ENCODE measurements at places on chromosomes 12 and 14.

DNA sequence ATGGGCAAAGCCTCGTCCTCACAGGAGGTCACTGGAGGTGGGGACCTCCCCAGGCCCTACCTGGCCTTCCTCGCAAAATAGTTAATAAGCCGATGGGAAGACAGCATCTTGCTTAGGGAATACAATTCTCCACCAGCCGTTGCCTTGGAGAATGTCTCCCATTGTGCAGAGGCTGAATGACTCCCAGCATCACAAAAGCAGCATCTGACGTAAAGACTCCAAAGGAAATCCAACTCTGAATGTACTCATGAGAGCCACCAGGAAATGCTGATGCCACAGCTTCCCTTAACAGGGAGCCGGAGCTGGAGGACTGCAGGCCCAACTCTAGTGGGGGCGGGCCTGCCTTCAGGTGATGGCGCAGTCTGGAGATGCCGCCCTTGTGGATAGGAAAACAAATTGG, 15.5 kb downstream of the CCDC63 start:
- no peak for DNase-seq

GRCh38 chr14:75229661-75230139, 48.9 kb upstream of the FOS start:
- no peak for DNase-seq

DNA sequence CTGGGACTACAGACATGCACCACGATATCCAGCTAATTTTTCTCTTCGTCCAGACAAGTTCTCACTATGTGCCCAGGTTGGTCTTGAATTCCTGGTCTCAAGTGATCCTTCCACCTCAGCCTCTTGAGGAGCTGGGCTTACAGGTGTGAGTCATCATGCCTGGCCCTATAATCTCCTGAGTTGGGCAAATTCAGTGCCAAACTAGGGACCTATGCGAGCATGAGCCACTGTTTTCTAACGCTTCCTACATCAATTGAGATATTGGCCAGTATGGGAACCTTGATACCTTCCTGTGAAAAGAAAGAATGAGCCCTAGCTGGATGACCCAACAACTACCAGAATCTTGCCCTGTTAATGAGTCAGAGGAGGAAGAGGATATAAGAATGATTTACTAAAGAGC, 585.2 kb downstream of the C12orf50 start:
- DNase-seq, result no peak

DNA sequence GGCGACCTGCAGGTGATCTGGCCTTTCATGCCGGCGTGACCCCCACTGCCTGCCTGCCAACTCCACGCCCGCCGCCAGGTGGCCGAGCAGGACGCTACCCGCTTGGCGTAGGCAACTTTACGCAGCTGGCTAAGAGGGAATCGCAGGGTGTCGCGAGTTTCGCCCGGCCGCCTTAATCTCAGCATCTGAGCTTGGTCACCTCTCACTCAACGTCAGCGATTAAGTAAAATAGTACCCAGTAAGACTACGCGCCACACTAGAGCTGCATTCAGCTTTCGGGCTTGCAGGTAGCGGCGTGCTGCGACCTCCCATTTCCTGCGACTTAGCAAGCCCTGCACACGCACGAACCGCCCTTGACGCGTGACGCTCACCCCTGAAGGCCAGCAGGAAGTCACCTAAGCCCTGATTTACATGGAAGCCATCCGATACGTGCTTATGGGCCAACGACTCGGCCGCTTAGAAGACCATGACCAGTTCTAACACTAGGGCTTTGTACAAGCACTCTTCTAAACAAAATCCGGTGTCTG, 33.2 kb downstream of the WBP11 start:
- peak; percentile 74 for DNase-seq

DNA sequence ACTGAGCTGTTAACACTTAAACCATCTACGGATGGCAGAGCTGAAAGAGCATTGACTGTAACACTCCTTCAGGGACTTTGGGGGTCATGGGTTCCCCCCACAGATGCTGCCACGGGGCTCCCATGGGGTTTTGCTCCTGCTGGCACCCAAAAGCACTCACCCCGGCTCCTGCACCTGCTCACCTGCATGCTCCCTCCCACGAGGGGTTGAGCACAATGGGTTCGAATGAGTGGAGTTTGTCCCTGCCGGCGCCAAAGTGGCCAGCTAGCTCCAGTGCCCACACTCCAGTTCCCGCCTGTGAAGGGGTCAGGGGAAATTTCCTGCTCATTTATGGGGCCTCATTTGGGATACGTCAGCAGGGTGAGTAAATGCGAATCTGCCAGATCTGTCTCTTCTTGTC, 40.7 kb downstream of the TNFAIP2 start:
- no peak for DNase-seq

All from stimulated activated CD4-positive, alpha-beta T cell treated with anti-CD3 and anti-CD28 coated beads, TNF-alpha, amount 100 ng/mL, for 1 hour (primary cell).